ENCODE measurements at places on chromosomes 7 and 10. TPM values are rescaled to one million over a fixed set of nuclear protein-coding genes. Genes with fewer than 3 reads are reported as not detected.

DNA sequence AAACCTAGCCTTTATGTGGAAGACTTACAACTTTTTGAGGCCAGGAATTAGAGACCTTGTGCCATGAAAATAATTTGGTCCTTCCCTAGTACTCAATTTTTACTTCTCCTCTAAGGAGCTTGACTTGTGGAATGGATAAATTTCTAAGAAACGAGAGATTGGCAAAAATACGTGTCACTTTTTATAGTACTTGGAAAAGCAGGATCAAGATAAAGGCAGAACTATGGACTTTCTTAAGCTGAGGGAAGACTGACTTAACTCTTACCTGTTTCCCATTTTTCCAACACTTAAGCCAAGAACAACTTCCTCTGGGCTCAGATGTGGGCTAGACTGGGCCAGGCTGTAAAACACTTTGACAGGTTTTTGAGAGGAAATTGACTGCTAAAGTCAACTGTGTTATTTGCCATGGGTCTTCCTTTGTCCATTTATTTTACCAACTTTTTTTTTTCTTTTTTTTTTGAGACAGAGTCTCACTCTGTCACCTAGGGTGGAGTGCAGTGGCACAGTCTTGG, 2.0 kb upstream of the WBP1L start:
- DNase-seq: no peak

- no peak for DNase-seq
Measured at GRCh38 chr7:159051916-159052315, 92.8 kb downstream of the VIPR2 start.

- DNase-seq: peak; percentile 84
Measured at GRCh38 chr10:3045471-3046209, 21.7 kb upstream of the PFKP start.

Gene ZNF789
- 8.8 TPM for total RNA-seq

DNA sequence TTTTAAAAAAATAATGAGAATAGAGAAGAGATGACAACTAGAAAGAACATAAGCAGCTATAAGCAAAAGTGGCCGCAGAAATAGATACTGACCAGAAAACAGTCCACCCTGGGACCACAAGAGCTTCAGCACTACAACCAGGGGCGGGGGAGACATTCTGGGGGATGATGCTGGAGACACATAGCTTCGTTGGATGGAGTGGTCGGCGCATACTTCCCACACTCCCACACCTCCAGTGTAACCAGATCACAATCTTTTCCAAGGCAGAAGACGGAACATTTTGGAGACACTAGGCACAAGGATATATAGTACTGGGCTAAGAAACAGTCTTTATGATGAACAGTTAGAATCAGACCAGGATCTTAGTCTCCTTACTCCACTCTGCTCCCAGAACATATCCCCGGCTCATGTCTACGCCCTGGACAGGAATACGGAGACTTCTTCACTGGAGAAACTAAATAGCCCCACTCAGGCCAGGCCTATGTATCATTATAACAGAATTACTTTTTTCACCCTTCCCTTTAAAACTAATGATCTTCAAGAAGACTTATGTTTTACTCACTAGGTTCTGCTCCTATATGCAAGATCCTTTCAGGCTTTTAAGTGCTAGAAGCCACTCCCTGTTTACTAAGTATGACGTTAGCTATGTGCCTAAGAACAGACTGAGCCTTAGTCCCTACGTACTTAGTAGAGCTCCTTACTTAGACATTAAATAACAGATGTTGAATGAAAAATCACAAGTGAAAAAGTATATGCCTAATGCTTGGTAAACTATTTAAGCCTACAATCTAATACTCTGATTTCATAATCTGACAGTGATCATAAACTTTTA, 169.6 kb downstream of the SRPK2 start:
- DNase-seq: peak; percentile 47

Gene TIAL1
- 22.9 TPM for total RNA-seq
